Stimulated activated CD4-positive, alpha-beta T cell treated with anti-CD3 and anti-CD28 coated beads, Interleukin-12 subunit alpha, Interleukin-12 subunit beta, amount 100 ng/mL, for 24 hours (primary cell): ENCODE measurements at places on chromosomes 1 and 21.

GRCh38 chr1:9782116-9782751, 41.5 kb downstream of the CLSTN1 start:
- DNase-seq, result no peak

DNA sequence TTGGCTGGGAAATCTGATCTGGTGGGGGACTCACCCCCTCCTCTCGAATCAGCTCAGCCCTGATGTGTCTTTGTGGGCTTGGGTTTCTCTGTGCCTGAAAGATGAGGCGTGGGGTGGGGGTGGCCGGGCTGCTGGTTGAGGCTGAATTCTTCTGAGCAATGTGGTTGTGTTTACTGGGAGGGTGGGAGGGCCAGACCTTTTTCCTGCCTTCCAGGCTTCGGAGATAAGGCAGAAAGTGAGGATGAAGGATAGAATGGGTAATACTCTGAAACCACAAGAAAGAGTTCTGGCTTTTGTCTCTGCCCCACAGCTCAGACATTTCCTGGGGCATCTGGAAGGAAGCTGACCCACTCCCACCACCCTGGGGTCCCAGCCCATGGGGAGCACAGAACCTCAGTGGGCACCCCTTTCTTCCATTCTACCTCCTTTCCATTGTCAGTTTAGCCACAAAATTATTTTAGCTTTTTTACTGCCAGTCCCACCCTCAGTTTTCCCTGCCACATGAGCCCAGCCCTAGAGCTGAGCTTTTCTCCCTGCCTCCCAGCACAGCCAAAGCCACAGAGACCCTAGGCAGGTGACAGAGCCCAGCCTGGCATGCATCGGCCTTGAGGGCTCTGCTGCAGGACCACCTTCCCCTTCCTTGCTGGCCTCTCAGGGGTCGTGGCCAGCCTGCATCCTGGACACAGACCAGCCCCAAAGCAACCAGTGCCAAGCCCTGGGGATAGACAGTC, 11.2 kb downstream of the ALX3 start:
- DNase-seq, result no peak

DNA sequence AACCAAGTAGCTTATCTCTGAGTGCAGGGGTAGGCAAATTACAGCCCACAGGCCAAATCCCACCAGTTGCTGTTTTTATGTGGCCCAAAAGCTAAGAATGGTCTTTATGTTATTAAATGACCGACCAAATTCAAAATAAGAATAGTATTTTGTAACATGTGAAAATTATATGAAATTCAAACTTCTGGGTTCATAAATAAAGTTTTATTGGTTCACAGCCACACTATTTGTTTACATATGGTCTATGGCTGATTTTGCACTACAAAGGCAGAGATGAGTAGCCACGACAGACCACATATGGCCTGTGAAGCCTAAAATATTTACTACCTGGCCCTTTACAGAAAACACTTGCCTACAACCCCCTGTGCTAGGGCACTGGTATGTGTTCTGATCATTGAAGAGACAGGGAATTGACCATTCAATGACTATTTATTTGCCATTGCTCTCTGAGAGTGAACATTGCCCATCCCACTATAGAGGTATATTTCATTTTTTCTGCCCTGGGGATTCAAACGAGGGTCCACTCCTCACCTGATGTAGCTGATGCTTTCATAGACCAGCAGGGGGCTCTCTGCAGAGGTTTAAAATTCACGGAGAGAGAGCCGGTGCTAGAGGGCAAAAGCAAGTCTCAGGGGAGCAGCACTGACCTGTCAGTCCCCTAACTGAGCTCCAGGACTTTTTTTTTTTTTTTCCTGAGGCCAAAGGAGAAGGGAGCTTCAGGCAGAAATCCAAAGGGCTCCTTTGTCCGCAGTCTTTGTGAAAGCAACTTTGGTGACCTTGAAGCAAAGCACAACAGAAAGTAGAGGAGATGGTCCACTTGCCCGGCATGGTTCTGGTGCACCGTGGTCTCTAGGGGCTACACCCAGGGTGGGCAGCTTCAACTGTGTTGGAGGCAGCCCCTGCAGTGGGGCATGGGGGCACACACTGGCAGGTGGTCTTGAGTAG, 7.3 kb upstream of the GNL2 start:
- DNase-seq, result peak; percentile 15

DNA sequence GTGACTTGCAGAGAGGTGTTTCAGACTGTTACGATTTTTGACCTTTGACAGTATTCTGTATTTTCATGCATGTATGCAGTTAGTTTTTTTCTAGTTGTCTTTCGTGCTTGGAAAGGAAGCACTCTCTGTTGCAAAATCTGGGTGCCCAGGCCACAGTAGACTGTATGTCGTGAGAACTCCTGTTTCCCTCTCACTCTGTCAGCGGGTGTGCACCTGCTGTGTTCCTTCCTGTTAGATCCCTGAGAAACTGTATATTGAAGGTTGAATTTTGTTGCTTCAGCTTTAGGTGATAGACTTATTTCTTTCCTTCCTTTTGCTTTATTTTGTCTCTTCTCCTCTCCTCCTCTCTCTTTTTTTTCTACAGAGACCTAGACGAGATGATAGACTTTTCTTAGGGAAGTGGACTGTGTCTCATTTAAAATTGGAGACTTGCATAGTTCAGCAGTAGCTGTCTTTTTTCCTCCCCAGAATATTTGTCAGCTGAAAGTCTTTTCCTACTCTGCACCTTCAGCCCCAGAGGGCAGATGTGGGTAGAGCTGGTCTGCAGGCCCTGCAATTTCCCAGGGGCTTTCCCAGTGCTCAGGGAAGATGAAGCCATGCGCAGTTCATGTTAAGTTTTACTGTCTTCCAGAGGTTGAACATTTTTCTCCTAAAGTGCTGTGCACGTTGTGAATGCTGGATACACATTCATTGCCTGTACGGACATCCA, 1.4 kb downstream of the TRAPPC10 start:
- DNase-seq, result peak; percentile 25

DNA sequence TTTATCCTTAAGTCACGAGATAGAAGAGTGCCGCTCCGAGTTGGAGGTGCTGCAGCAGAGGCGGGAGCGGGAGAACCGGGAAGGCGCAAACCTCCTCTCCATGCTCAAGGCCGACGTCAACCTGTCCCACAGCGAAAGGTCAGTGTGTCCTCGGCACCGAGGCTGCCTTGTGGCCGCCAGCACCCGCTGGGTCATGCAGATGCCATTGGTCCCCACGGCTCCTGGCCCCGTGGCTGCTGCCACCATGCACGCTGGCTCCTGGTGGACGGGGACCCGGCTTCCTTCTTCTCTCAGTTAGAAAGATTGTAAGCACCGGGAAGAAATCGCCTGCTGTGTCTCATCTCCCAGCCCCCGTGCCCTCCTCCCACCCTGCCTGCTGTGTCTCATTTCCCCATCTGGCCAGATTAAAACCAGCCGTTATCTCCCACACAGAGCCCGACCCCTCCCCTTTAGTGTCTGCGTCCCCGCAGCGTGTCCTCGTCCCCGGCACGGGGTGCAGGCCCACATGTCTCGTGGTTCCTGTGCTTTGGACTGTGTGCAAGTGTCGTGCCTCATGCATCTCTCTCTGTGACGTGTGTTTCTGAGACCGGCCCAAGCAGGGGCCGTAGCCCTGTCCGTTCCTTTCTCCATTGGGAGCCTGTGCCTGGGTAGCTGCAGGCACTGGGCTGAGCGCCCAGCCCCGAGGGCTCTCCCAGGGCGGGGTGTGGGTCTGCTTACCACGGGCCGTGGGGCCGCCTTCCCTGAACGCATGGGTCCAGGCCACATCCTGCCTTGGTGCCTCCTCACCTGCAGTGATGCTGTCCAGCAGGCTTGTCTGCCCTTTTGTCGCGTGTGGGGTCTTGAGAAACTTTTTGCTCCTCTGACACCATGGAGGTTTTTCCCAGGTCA, 62.1 kb downstream of the PCNT start:
- no peak for DNase-seq

DNA sequence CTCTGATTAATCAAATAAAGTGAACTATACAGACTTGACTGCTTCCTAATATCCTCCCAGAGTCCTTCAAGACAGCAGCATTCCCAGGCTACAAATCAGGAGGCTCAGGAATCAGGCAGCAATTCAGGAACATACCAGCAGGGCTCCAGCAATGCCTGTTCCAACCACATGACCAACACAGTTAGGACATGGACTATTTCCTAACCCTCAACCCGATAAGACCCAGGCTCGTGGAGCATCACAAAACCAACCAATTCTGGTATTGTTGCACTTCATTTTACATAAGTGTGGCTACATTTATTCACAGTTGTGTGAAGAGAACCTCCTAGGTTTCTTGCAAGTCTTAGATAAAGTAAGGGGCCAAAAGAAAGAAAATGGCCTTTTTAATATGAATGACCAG, 546.2 kb upstream of the ADGRL2 start:
- DNase-seq, result no peak
